ENCODE measurements at places on chromosomes 7 and 10. TPM values are rescaled to one million over a fixed set of nuclear protein-coding genes. Genes with fewer than 3 reads are reported as not detected.

Gene SLC16A12
- polyA plus RNA-seq = not detected

Gene LRIT1
- polyA plus RNA-seq = not detected

Gene CYP26A1
- not detected for polyA plus RNA-seq

DNA sequence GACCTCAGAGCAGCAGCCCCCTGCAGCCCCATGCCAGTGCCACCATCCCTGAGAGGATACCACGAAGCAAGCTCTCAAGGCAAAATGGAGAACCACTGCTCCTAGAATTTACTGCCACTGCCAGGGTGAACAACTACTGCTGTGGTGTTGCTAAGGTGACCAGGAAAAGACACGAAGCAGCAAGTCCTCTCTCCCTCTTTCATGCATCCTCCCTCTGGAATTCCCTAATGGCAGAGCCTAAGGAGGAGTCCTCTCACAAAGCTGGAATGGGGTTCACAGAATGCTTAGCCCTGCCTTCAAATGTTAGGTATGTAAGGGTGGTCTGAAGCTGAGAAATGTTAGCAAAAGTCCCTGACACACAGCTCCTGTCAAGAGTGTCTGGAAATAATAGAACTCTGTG, 35.8 kb upstream of the NPSR1 start:
- no peak for DNase-seq

DNA sequence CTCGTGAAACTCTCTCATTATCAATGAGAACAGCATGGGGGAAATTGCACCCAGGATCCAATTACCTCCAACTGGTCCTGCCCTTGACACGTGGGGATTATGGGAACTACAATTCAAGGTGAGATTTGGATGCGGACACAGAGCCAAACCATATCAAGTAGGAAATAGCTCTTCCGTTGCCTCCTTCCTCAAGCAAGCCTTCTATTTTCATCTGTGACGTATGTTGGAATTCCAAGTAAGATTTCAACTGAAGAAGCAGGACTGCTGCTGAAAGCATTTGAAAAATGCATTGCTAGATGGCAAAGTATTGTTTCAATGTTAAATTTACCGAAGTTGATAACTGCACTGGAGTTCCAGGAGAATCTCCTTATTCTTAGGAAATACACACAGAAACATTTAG, 178.1 kb upstream of the GALNT17 start:
- DNase-seq = no peak

GRCh38 chr7:2164646-2165045, 68.1 kb downstream of the MAD1L1 start:
- DNase-seq = no peak

DNA sequence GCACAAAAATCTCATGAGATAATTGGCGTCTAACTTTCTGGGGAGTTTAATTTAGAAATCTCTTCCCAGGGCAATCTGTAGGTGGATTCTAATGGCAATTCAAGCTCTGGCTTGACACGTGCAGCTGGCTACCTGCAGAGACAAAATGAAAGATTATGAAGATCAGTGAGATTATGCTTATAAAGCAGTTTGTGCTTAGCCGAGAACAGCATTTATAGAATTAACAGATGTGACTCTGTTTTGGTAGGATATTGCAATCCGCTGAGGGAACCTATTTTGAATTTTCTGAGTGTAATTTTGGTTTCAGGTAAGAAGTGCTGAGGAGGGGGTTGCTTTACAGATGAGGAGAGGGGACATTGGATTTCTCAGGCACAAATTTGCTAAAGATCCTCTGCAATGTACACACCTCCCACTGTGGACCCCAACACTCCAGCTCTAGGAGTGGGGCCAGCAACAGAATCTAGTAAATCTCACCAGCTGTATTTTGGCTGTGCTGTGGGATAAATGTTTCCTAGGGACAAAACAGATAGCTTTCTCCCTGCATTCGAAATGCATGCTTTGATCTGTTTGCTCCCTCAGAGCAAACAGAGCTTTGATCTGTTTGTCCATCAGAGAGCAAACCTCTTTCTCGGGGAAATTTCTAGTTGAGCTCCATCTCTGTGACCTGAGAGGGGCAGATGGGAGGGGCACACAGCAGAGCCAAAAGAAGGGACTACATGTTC, 7.4 kb downstream of the GJD4 start:
- no peak for DNase-seq

DNA sequence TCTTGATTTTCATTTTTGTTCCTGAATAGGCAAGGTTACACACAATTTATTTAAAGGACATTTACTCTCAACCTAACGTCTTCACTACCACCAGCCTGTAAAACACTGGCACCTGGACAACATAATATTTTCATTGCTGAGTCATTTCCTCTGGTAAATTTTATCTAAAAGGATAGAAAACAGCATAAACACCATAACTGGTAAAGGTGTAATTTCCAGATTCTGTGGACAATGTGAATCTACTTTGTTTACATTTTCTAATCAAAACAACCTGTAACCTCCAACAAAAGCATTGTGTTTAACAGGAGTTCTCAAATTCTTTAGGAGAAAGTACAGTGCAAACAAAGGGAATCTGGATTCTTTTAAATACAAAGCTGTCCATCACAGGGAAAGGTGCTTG, 472.0 kb upstream of the AKR1E2 start:
- no peak for DNase-seq

GRCh38 chr10:28808693-28809092, 131.4 kb downstream of the BAMBI start:
- DNase-seq = no peak

- DNase-seq = no peak
Observed at GRCh38 chr7:24328050-24328449, 44.1 kb downstream of the NPY start.

- no peak for DNase-seq
Observed at GRCh38 chr10:3198900-3199299, 26.3 kb upstream of the PITRM1 start.

- DNase-seq = no peak
Observed at GRCh38 chr7:121634356-121634755, 238.2 kb upstream of the FAM3C start.

GRCh38 chr7:54560723-54561122, 18.5 kb downstream of the VSTM2A start:
- no peak for DNase-seq

DNA sequence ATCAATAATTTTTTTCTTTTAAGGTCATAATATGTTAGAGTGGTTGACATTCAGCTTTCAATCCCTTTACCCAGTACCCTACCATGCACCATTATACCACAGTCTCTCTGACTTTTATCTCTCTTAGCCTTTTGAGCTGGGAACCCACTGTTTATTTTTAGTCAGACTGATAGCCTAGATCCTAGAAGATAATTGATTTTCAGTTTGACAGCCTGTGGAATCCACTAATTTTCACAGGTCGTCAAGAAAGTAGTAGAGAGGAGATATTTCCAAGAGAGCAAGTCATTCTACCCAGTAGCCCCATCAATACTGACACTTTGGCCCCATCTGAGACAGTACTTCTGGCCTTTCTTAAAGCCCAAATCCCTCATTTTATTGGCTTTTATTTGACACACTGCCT, 67.1 kb upstream of the CC2D2B start:
- DNase-seq = no peak

DNA sequence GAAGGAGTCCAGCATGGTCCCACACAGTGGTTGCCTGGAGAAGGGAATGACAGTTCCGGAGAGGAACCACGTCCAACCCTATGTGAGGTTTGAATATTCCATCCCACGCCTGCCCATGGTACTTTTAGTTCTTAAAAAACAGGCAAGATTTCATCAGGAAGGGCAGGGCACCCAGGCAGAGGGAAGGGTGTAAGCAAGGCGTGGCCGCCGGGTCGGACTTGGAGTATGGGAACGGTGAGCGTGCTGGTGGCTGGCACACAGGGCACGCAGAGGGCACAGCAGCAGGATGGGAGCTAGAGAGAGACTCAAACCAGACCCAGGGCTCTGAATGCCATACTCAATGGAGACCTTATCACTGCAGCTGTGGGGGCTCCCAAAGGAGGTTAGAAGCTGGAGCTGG, 34.3 kb downstream of the FAM53B start:
- DNase-seq = no peak

- no peak for DNase-seq
Observed at GRCh38 chr10:93333278-93333978, 148.7 kb downstream of the MYOF start.

DNA sequence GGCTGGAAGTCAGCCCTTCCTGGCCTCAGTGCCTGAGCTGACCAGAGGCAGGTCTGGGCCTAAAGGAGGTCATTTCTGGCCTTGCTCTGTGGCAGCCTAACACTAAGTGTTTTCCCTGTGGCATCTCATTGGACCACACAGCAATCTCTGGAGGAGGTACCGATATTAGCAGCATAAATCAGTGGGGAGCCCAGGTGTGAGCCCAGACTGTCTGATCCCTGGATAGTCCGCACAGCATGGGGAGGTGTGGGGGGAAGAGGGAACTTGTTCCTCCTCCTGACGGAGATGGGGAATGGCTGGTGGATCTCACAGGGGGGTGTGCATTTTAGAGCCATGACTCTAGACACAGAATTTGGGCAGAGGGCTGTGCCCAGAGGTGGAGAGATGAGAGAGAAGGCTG, 11.0 kb upstream of the PPIF start:
- DNase-seq = no peak

- DNase-seq = no peak
Observed at GRCh38 chr10:5070648-5071410, 23.4 kb upstream of the AKR1C3 start.

Data from naive thymus-derived CD8-positive, alpha-beta T cell (primary cell).